Inflammatory macrophage treated with lipopolysaccharide for 1 hour (primary cell): ENCODE measurements at places on chromosomes 2 and 18.

DNA sequence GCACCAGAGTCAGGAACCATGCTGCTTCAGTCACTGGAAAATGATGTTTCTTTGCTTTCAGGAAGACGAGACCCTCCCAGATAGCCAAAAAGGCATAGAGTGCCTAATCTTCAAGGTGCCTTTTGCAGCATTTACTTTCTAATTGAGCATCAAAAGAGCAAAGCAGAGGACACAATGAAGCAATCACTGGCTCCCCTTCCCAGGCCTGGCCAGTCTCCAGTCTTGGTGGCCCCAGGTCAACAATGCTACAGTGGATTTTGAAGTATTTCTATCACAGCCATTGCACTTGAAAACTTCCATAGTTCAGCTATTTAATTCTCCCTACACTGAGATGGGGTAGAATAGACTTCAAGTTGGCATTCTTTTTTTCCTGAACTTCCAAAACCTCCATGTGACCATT, 15.4 kb downstream of the ZBTB7C start:
- DNase-seq, result no peak

DNA sequence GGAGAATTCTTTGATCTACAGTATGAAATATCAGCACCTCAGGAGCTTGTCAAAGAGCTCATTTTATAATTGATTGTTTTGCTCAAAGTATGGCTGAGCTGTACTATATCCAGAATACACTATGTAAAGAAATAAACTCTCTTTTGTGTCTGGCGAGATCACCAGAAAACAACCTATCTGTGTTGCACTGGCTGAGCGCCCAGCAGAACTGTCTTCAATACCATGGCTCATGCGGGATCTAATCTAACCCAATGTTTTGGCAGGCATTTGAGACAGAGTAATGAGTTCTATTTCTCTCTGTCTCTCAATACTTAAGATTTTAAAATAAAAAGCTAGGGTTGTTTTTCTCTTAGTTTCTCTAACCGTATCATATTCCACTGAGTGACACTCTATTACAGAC, 192.4 kb downstream of the L3MBTL4 start:
- no peak for DNase-seq

DNA sequence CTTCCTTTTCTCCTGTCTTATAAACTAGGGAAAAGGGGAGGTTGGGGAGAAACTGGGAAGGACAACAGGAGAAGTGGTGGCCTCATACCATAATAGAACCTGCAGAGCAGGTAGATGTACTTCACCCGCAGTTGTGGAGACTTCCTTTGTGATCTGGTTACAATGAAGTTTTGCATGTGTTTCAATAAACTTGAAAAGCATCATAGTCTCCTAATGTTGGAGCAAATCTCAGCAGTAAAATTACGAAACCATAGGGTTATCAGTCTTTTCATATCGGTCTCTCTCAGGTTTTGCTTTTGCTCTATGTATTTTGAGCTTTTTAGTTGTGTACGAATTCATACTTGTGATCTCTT, 30.5 kb downstream of the ANO7 start:
- DNase-seq, result no peak

DNA sequence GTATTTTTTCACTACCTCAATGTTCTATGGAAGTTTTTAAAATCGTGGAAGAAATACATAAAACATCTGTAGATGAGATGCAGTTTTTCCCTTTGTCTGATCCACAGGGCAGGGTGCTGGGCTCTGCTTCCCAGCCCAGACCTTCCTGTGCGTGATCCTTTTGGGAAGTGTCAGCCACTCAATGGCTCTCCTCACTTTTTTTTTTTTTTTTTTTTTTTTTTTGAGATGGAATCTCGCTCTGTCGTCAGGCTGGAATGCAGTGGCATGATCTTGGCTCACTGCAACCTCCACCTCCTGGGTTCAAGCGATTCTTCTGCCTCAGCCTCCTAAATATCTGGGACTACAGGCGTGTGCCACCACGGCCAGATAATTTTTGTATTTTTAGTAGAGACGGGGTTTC, 32.8 kb downstream of the SOWAHC start:
- DNase-seq, result no peak

DNA sequence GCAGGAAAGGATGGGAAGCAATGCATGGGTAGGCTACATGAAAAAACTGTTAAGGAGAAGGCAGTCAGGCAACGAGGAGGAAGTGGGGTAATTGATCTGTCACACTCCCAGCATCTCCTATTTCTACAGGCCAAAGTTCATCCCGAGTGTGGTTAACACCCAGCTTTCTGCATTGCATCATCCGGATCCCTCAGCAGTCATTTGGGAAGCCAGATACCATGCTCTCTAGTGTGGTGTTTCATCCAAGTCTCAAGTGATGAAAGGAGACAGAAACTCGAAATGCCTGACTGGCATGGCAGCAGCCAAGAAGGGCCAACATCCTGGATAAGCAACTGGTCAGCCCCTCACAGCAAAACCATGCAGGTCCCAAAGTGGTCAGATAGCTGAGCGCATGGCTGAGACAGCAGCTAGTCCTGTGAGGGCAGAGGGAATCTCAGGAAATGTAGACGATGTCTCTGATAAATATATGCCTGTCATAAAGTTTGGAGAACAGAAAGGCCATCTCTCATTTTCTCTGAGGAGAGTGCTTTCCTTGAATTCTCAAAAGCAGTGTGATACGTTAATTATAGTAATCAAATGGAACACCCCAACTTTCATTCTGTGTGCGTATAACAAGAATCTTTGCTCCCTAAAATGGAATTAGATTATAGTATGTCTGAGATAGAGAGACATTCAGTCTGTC, 24.8 kb upstream of the HNRNPA3 start:
- no peak for DNase-seq
